ENCODE measurements at places on chromosomes 4 and X.

DNA sequence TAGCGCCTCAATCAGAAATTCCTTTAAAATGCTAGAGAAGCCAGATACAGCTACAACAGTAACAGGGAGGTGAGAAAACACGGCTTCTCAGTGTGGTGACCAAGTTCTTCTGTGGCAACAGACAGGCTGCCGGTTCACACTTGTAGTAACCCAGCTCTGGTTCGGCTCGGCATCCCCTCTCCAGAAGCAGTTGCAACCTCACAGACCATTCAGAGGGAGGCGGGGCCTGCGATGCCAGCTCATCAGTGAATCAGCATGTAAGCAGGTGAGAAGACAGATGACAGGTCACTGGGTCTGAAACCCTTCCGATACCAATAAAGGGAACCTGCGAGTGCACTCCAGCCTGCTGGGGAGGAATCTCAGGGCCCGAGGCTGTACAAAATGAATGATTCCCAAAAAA, 251.0 kb downstream of the KCNIP4 start:
- no peak for DNase-seq

- DNase-seq: no peak
These were observed 137.4 kb downstream of the DCLK2 start for GRCh38 chr4:150215601-150216000.

GRCh38 chrX:1384658-1385252, 7.2 kb downstream of the SLC25A6 start:
- no peak for DNase-seq

GRCh38 chr4:96164814-96165351, 325.0 kb downstream of the PDHA2 start:
- peak; percentile 92 for DNase-seq

GRCh38 chrX:74890676-74891430, 34.4 kb downstream of the NEXMIF start:
- DNase-seq: no peak

GRCh38 chrX:2446815-2447214, 54.0 kb downstream of the DHRSX start:
- DNase-seq: no peak

Measured in fibroblast of pulmonary artery (primary cell).